HAP-1 (cell line): ENCODE measurements at places on chromosomes 3 and 15.

DNA sequence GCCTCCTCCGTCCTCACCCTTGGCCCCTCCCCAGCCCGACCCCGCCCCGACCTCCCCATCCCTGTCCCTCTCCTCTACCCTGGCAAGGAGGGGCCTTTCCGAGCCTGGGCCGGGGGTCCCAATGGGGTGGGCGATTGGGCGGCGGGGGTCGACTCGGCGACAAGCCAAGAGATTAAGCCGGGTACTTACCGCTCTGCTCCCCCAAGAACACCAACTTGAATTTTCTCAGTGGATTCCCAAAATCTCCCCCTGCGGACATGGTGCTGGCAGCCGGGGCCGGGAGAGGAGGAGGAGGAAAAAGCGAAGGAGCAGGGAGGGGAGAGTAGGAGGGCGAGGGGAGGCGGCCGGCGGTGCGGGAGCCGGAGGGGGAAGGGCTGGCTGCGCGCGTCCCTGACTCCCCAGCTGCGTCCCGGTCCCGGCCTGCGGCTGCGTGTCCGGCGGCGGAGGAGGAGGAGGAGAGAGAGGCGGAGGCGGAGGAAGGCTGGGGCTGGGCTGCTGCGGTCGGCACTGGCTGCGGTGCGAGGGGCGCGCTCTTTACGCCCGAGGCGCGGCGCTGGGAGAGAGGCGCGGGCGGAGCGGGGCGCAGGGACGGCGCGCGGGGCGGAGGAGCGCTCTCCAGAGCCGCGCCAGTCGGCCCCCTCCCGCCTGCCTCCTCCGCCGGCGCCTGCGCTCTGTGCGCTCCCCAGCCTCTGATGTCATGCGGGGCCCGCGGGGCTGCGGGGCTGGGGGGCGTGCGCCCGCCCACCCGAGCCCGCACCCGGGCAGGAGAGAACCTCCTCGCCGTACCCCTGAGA, at the start of gene RAB6B:
TSS of gene RAB6B (minus strand) at position 675 of the 794 bp plus-strand sequence. CDS start at position 259, 416 bp downstream.
- DNase-seq: peak; percentile 24

- peak; percentile 57 for DNase-seq
Observed at GRCh38 chr3:13022348-13023234, 50.6 kb downstream of the IQSEC1 start.

DNA sequence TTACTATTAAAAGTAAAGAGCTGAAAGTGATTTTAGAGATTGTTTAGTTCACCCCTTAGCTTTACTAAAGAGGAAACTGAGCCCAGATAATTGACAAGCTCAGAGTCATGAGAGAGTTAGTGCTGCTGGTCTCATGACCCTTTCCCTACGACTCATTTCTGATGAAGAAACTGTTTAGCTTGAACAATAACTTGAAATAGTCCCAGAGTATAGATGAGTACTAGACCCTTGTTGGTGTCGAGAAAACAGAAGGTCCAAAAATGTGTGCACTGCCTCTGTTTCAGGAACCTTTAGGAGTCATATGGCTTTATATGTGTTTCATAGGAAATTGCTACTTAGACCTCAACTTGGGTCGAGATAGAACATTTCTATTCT, 58.2 kb downstream of the IL16 start:
- no peak for DNase-seq

DNA sequence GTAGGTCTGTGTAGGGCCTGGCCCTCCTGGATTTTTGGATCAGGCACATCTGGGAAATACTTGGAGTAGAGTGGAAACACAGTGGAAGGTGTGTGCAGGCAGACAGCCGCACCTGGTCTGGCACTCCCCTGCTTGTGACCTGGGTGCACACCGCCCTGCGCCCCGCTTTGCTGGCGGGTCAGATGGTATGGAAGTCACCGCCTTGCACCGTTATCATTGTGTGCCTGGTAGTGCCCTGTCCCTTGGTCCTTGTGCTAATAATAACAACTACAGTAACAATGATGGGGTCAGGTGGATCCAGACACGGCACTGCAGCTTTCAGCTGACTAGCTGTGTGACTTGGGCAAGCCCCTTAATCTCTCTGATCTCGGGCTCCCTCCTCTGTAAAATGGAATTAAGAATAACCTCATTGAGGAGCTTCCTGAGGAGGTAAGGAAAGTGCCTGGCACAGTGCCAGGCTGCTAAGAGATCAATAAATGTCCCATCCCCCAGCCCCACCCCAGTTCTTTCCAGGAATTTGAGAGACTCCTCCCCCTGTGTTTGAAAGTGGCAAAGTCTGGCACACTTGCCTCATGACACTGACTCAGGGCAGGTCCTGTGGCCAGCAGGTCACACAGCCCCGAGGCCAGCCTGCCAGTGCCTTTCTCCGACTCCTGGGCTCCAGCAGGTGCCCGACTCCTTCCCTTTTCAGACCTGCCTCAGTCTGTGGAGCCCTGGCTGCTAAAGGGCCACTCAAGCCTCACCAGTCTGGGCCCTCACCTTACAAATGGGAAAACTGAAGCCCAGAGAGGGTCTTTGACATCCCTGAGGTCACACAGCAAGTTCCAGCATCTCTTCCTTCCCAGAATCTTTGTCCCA, 9.8 kb downstream of the ISG20 start:
- DNase-seq: no peak

GRCh38 chr3:24201301-24201700, 256.2 kb downstream of the NR1D2 start:
- no peak for DNase-seq

DNA sequence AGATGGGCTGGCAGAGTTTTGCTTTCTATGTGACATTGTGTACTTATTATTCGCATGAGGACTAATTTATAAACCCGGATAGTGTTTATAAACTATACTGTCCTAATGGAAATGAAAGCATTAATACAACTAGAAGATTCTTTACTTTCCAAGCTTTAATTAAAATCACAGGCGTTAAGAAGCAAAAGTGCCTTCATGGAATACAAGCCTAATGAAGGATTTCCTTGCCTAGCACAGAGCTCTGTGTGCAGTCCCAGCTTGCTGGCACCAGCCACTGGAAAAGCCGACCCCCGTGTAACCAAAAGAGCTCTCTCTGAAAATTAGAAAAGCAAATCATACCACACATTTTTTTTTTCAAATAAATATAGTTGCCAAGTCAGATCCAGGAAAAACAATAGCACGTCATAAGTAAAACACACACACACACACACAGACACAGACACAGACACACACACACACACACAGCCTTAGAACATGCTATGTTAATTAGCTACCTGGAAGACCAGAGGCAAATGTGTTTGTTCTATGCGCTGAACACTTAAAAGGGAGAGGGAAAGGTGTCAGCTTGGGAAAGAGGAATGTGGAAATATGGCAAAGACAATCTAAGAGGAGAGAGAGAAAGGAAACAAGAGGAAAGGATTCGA, 1084.2 kb downstream of the TUSC7 start:
- DNase-seq: no peak

DNA sequence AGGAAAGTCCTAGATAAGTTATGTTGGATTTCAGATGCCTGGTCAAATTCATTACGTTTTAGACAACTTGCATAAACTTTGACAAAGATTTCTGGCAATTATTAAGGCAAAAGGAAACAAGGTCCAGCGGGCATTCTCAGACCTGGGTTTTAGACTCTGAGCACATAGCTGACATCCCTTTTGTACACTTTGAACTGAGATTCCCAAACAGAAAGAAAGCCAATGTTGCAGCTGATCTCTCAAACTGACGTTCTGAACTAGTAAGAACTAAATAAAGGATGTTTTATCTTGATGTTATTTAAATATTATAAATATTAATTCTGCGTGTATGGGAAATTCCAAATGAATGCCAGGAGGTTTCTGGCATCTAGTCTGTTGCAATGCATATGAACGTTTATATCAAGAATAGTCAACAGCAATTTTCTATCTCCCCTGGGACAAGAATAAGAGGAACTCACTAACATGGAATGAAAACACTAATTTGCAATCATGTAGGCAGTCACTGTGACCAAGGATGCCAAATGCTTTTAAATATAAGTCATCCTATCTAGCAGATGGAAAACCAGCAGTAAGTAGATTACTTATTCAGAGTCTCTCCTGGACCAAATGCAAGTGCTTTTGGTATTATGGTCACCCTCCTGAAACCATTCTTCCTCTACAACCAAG, 202.1 kb downstream of the GREM1 start:
- no peak for DNase-seq
